ENCODE measurements at places on chromosomes 12 and 14.
A peak's percentile ranks its signal among the peaks of the same experiment; 100 is the strongest.

- DNase-seq, result no peak
Observed at GRCh38 chr14:53331247-53331646, 178.1 kb upstream of the DDHD1 start.

DNA sequence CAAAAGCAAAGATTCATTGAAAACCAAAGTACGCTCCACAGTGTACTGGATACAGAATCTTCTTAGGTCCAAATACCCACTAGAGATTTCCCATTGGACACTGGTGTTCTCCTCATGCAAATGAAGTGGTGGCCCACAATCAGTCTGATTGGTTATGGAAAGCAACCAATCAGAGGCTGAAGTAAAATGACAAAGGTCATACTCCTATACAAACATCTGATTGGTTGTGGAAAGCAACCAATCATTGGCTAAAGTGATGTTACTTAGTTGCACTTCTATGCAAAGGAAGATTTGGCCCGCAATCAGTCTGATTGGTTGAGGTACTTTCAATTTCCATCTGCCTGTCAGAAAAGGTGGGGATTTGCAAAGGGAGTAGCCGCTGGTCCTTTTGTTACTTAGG lies 1.3 kb upstream of the WASHC3 start:
- DNase-seq, result no peak

DNA sequence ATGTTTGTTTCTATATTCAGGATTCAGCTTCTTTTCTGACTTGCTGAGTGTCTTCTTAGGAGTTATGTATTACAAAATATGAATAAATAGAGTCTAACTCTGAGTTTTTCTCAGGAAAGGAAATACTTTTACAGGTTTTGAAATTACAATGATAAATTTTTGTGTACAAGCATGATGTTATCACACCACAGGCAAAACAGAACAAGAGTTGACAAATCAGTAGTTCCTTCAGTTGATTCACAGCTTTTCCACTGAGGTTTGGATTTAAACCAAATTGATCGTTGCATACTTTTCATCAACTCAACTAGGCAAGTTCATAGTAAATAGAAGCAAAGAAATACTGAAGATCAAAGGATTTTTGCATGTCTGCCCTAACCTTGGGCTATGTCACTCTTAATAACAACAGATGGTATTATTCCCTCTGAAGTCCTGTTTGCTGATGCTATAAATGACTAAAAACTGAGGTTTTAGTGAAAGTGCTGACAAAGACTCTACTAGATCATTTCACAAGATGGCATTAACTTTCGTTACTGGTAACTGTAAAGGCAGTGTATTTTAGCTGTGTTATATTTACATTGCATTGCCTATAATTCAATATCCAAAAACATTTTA lies 520.2 kb downstream of the FLRT2 start:
- no peak for DNase-seq

DNA sequence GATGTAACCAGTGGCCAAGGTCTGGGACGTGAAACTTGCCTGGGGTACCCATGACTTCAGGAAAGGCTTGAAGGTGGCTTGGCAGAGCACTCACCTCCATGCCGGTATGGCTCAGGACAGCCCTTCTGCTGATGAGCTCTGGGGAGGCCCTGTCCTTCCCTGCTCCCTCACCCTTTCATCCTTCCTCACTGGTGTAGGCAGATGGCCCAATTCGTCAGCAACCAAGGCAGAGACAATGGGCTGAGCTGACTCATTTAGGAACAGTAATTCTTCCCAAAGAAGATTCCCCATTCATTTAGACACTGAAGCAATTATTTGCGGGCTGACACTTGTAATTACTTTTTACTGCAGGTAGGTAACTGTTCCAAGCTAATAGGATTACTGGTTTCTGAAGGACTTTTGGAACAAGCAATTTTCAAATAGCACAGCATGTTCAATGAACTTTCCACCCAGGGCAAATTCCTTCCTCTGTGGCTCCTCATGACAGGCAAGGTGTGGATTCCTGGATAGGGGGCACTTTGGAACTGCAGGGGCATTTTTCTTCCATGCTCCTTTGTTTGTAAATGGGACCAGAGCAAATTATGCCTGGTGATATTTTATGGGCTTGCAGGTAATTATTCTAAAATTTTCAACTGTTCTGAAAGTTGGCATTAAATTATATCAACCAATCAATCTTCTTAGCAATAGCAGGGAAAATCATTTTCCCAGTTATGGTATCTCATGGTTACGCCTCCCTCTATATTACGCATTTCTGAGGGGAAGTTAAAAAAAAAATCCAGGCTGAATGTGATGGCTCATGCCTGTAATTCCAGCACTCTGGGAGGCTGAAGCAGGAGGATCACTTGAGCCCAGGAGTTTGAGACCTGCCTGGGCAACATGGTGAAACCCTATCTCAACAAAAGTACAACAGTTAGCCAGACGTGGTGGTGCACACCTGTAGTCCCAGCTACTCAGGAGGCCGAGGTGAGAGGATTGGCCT lies 24.1 kb upstream of the NRDE2 start:
- DNase-seq, result no peak

DNA sequence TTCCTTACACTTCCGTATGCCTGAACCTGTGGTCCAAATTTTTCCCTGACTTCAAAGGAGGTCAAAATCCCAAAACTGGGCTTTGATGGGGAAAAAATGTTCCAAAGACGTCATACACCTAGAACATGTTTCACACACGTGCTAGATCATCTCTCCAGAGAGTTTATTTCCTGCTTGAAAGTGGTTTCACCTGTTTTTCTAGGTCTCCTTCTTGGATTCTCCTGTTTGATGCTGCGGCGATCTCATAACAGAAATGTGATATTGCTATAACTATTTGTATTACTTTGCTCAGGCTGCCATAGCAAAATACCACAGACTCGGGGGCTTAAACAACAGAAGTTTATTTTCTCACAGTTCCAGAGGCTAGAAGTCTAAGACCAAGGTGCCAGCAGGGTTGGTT lies 19.7 kb upstream of the TMCC3 start:
- DNase-seq, result no peak

DNA sequence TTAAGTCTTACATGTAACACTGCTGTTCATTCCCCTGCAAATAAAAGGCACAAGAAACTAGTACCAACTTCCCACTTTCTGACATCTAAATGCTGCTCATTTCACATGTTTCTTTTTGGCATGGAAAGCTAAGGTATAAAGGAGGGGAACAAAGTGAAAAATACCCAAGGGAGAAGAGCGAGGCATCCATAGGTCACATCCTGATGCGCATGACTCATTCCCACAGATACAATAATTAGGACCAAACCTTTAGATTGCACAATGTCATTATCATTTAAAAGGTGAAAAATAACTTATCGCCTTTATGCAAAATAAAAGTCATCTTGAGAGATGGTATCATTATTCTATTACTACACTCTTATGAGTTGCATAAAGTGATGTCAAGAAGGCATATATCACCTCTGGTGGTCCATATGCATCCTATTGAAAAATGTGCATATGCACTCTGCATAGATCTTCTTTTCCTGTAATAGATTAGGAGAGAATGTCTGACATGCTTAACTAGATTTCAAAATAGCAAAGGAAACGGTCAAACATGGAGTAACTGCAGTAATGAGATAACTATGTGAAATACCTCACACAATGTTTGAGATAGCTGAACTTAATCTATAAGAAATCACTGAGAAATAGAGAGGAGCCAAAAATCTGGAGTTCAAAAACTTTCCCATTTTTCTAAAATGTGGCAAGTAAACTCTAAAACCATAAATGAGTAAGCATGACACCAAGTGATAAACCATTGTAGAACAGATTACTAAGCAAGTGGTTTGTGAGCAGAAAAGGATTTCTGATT lies 382.5 kb upstream of the TMTC1 start:
- DNase-seq, result no peak

DNA sequence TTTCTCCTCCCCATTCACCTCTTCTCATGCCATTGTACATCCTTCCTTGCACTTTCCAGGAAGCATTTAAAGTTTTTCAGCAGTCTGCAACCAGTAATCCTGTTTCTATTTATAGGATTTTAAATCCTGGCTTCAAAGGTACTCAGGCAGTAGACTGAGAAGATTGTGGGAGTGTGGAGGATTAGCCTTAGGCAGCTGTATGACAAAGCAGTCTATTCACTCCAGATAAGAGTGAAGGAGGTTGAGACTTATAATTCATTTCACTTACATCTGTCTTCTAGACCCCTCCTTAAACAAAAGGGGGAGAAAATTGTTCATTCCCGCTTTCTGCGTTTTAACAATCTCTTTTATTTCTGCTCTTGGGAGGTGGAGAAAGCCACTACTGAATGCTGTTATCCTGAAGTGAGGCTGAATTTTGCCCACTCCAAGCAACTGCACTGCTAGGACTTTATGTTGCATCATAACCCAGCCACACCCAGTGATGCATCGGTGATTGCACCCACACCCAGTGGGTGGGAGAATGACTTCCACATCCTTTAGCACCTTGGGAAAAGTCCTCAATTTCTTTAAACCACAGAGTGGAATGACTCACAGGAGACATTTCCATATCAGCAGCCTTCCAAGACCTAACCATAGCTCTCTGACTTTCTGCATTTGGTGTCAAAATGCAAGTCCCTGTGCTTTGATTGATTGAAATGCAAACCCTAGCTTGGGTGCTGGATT lies 382.5 kb upstream of the ATP2B1 start:
- no peak for DNase-seq

- no peak for DNase-seq
Observed at GRCh38 chr14:70538087-70538486, 3.3 kb upstream of the ADAM20 start.

DNA sequence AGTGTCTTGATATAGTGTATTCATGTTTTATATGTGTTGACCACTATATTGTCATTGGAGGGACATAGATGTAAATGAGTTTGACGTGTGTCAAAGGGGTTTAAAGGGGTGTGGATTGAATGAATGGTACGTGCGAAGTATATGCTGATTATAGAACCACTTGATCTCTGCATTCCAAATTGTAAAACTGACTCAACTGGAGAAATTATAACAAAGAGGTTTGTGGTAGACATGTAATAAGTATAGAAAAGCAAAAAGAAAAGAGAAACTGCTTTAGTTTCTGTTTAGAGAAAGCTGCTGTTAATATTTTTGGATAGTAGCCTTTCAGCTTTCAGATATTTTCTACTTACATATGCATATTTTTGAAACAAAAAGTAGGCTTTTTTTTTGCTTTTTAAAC lies 8.9 kb upstream of the MYRFL start:
- no peak for DNase-seq

DNA sequence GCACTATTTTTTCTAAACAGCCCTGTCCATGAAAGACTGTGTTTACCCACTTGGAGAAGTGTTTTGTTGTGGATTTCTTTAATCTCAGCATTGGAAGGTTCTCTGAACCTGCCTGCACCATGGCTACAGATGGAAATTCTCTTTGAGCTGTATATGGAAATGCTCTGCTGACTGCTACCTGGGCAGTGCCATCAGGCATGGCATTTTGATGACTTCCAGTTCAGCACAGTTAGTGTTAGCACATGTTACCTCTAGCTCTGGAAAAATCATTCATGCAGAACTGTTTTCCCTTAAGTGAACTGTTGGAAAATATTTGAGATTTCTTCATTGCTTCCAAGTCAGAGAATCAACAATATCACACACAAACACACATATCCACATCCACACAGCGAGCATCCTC lies 52.6 kb upstream of the RIC8B start:
- no peak for DNase-seq

DNA sequence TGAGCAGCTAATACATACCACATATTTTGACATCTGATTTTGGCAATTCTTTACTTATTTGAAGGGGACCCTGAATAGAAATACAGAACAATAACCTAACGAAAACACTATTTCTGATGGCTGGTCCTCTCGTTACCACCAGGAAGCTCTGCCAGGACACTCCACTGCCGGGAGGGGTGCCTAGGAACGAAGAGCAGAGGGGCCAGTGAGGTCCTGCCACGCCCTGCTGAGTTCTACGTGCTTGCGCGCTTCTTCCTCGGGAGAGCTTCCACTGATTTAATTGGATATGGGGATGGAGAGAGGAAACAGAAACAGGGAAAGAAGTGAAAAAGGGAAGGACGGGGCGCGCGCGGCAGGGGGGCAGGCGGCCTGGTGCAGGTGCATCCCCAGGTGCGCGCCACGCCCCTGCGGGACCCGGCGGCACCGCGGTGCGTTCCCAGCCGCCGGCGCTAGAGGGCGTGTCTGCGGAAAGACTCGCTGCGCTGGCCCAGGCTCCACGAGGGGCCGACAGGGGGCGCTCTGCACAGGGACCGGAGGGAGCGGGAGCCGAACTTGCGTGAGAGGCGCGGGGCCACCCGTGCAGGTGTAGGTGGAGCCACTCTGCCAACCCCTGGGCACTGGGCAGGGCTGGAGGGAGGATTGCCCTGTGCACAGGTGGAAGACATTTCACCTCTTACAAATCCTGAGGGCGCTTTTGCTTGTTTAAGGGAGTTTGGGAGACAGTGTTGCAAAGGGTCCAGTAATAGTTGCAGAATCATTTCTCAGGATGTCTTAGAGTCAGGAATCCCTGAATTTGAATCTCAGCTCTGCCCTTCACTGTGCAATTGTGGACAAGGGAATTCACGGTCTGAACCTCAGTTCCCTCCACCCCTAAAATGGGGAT lies 986.3 kb upstream of the TMEM132C start:
- peak; percentile 38 for DNase-seq

- no peak for DNase-seq
Observed at GRCh38 chr14:91197631-91198030, 46.9 kb downstream of the GPR68 start.

GRCh38 chr14:65211341-65211987 lies 109.1 kb upstream of the MAX start:
- DNase-seq, result no peak

- no peak for DNase-seq
Observed at GRCh38 chr12:79162948-79163347, 298.4 kb downstream of the SYT1 start.

GRCh38 chr12:54431911-54432814 lies 13.1 kb upstream of the ITGA5 start:
- no peak for DNase-seq

DNA sequence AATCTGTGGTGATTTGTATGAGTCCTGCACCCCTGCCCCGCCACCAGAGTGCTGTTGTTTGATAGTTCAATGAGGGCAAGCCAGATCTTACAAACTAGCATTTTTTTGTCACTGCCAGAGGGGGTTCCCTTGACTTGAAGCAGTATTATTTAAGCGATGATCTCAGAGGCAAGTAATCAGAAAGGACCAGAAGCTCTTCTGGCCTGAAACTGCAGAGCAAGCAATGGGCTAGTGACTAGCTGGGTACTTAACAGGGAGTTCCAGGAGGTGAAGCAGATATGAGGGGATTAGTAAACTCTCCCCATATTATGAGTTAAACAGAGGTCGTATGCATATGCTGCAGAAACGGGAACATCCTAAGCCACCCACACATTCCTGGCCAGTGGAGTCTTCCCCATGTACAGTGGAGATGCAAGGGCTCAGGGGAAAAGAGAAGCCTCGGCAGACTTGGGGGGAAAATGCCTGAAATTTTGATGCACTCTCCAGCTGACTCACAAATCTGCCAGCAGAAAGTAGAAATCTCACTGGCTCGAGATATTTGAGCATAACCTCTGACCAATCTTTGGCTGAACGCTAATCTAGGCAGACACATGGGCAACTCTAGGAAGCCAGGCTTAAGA lies 8.3 kb upstream of the CRACR2A start:
- DNase-seq, result no peak

GRCh38 chr12:124663771-124664366 lies 96.5 kb upstream of the NCOR2 start:
- no peak for DNase-seq
